GM20000 (cell line): ENCODE measurements at places on chromosomes 3 and 15.

- peak; percentile 57 for DNase-seq
Observed at GRCh38 chr15:85582131-85583079, 202.0 kb downstream of the AKAP13 start.

- no peak for DNase-seq
Observed at GRCh38 chr3:28564211-28564610, 215.6 kb upstream of the AZI2 start.

GRCh38 chr3:72661115-72661457, 187.2 kb downstream of the SHQ1 start:
- no peak for DNase-seq

DNA sequence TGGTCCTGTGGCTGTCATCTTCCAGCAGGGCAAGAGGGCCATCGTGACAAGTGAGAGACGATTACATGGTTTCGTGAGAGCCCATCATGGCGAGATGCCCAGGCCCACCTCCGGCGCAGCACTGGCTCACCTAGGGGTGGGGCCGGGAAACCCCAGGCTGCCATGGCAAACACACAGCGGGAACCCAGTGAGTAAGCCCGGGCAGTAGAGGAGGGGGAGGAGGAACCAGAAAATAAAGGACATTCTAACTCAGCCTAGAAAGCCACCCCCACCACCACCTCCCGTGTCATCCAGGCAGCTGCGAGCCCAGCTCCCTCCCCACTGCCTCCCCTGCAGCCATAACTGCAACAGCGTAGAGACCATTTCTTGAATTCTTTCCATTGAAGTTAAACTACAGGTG, 52.3 kb downstream of the PCSK6 start:
- no peak for DNase-seq

DNA sequence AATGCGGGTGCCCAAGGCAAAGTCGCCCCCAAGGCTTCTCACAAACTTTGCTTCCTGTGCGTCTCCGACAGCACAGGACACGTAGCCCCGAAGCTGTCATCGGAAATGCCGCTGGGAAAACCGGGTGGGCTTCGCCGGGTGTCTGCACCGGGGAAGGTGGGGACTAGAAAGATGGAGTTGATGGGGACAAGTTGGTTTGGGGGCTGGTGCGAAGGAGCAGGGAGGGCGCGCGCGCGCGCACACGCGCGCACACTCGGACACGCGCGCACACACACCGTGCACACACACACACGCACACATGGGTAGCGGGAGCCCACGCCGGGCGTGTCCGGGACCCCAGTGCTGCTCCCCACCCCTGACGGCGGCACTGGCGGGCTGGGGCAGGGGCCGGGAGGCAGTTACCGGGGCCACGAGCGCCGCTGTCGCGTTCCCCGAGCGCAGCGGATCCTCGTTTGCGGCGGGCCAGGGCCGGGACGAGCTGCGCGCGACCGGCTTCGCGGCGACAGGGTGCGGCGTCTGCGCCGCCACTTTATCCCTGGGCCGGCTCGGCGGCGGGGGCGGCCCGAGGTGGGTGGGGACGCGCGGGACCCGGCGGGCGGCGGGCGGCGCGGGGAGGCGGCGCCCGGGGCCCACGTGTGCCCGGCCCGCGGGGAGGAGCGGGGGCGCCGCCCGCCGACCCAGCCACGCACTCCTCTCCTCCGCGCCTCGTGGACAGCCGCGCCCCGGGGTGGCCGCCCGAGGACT, 539 bp upstream of the MGLL start:
- DNase-seq, result peak; percentile 78

DNA sequence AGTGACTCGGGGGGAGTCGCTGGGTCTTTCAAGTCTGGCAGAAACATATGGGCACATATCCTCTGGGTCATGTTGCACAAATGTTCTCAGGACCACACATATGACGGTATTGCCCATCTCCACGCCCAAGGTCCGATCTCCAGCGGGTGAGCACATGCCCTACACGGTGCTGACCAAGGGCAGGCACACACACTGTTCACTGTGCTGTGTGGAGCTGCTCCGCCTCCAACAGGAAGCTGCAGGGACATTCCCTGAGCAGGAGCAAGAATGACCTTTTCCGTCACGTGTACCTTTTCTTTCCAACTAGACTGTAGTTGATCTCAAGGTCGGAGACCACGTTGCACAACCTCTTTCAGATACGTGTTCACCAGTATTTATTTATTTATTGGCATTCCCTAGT, 41.7 kb upstream of the B3GNT5 start:
- no peak for DNase-seq

GRCh38 chr15:77104155-77104554, 33.2 kb upstream of the TSPAN3 start:
- no peak for DNase-seq

- no peak for DNase-seq
Observed at GRCh38 chr3:67006460-67006859, 8.4 kb downstream of the KBTBD8 start.

- no peak for DNase-seq
Observed at GRCh38 chr3:55089211-55089610, 161.4 kb upstream of the LRTM1 start.

GRCh38 chr3:51874411-51874810, 990 bp downstream of the IQCF5 start:
- DNase-seq, result no peak

GRCh38 chr3:195249858-195250464, 21.0 kb downstream of the XXYLT1 start:
- DNase-seq, result no peak

DNA sequence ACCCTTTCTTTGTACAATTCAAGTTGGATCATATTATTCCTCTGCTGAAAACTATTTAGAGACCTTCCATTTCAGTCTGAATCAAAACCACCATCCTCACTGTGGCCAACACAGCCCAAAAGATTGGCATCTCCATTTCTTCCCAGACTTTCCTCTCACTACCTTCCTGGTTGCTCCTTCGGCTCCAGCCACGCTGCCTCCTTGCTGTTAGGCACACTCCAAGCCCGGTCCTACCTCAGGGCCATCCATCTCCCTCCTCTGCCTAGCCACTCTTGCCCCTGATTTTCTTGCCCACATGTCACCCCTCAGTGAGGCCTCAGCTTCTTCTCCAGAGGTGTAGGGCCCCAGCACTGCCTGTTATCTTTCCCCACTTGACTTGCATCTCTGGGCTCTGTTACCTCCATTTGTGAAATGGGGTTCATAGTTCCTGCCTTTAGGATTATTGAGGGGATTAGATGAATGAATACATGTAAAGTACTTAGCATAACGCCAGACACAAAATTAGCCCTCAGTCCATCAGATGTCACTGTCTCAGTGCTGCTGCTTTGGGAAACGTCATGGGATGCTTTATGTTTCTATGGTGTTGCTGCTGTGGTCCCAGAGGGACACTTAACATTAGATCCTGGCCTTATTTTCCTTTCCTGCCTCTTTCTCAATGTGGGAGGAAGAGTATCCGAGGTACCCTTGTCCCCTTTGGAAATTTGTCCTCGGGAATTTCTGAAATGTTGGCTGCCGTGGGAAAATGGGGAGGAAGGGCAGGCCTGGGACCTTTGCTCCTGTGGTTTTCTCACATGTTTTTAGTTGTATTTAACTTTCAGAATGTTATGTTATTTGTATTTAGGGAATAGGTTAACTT, 31.3 kb downstream of the SNRK start:
- DNase-seq, result no peak
